ENCODE measurements at places on chromosomes 7 and 10.

GRCh38 chr7:120431016-120431415 is 158.0 kb downstream of the KCND2 start:
- DNase-seq: no peak

- no peak for DNase-seq
These were observed 126.0 kb upstream of the CALN1 start for GRCh38 chr7:72538147-72538546.

DNA sequence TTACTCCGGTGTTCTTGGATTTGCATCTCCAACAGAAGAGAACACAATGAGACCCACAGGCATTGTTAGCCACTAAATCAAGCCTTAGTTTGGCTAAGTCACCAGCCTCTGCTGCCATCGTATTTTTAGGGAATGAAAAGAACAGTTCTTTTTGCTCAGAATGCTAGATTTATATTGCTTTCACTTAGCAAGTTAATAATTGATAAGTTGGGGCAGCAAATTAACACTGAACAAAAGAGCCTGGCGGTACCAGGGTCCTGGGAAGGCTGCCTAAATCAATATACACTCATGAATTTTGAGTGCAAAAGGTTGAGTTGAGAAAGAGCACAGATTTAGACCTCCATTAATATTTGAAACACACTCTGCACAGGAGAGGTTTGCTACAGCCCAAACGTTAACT is 767.7 kb downstream of the TYW1 start:
- DNase-seq: no peak

DNA sequence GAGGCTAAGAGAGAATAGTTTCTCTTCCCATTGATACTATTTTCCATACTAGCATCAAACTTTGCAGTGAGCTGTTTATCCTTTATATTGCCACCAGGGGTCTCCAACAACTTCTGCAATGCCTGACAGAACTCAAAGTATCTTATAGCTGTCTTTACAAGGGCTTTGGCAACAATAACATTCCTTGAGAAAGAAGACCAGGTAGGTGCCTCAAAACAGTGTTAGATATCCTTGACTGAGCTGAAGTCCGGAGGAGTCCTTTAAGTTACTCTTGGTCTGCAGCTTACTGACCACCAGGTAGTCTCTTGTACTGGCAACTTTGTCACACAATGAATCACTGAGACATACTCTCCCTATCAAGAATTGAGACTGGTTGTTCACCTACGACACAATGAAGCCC is 30.0 kb upstream of the TES start:
- peak; percentile 45 for DNase-seq

- no peak for DNase-seq
These were observed 6.5 kb downstream of the VSIR start for GRCh38 chr10:71766717-71767419.

DNA sequence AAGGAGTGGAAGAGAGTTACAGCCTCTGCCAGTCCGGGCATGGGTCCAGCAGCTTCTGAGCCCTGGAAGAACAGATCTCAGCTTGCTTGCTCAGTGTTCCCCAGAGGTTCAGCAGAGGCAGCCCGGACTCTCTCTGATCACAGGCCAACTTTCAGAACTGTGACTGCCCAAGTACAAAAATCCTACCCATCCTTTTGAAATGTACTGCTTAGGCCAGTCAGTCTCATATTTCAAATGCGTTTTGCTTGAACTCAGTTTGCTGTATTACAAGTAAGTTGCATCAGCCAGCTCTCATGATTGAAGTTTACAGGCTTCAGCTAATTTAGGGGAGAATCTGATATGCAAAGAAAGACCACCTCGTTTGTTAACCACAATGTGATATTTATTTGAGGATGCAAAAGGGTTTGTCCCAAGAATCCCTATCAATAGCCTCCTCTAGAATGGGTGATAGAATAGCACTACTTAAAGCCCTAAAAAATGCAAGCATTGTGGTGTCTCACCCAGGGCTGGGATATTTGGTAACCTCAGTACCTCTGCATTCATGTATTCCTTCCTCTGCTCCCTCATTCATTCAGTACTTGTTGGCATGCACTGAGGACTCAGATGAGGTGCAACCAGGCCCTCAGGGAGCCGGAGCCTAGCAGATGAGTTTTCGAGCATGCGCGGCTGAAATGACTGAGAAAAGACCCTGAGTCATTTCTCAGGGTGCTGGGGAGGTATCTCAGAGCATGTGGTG is 7.0 kb downstream of the AIMP2 start:
- no peak for DNase-seq

GRCh38 chr10:122875843-122876466 is 3.4 kb downstream of the FAM24B start:
- no peak for DNase-seq

DNA sequence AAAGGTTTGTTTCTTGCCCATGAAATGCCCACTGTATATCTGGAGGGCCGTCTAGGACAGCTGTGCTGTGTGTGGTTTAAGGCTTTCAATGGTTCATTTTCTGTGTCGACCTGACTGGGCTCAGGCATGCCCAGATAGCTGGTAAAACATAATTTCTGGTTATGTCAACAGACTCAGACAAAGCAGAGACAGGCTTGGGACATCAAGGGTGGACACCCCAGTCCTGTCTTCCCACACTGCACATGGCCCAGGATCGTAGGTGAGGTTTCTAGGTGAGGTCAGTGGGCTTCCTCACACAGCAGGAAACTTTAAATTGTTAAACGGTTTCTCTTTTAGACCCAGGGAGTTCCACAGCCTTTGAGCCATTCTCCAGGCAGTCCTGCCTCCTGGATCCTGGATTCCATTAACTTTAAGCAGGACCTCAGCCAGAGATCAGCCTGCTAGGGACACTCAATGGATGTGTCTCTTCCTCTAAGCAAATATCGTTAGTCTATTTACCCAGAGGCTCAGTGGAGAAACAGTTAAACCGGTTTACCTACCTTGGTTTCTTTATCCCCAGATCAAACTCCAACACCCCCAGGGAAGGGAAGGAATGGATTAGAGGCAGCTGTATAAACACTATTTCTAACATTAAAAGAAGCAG is 66.4 kb downstream of the ST8SIA6 start:
- peak; percentile 17 for DNase-seq

- no peak for DNase-seq
These were observed 312.6 kb downstream of the WDR37 start for GRCh38 chr10:1368842-1369171.

DNA sequence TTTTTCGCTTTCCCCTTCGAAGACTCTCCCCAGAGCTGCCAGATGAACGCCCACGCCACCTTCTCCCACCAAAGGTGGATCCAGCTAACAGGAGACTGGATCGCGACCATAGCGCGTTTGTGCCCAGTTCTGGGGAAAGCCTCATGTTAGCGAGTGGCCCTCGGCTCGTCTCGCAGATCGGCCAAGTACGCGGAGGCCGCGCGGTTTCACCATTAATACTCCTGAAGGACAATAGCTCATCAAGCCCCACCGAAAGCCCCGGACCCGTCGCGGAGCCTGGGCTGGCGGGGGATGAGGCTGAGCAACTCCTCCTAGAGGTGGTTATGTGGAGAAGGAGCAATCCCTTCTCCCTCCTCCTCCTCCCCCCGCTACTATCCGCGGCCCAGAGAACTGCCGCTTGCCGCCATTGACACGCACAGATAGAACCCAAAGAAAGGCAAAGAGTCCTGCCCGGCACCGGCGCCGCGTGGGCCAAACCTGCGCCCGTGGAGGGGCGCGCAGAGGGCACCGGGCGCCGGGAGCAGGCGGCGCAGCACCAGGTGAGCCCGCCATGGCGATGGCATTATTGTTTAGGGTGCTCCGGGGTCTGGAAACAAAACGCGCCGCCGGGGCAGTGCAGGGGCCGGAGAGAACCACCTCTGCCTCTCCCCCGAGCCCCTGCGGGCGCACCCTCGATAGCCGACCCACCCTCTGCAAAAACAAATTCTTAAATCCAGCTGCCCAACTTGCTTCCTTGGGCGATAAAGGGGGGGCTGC is at the start of gene MACROH2A2:
MACROH2A2 (plus strand) TSS at position 385 of the 756 bp plus-strand sequence. CDS start 22,813 bp downstream, outside the sequence.
- no peak for DNase-seq

DNA sequence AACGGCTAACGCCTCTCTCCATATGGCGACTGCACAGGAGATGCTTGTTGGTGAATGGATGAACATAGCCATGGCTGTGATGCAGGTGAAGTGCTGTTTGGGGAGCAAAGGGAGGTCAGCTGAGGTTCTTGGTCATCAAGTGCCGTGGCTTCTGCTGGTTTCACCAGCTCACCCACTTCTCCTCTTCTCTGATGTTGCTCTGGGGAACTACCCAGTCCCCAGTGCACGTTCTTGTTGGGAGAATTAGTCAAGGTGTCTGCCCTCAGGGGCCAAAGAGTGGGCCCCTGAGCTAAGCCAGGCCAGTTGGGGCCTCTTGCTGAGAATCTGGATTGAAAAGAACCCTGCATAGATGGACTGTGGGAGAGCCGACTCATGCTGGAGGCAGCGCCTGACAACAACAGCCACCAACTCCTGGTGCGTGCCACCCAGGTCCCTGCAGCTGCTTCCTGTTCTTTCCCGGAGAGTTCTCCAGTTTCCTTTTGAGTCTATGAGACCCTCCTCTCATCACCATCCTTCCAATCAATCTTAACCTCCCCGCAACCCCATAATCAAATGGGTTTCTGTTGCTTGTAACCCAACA is 3.0 kb downstream of the BTBD16 start:
- no peak for DNase-seq

- no peak for DNase-seq
These were observed 56.0 kb downstream of the ZPBP start for GRCh38 chr7:50037086-50037485.

DNA sequence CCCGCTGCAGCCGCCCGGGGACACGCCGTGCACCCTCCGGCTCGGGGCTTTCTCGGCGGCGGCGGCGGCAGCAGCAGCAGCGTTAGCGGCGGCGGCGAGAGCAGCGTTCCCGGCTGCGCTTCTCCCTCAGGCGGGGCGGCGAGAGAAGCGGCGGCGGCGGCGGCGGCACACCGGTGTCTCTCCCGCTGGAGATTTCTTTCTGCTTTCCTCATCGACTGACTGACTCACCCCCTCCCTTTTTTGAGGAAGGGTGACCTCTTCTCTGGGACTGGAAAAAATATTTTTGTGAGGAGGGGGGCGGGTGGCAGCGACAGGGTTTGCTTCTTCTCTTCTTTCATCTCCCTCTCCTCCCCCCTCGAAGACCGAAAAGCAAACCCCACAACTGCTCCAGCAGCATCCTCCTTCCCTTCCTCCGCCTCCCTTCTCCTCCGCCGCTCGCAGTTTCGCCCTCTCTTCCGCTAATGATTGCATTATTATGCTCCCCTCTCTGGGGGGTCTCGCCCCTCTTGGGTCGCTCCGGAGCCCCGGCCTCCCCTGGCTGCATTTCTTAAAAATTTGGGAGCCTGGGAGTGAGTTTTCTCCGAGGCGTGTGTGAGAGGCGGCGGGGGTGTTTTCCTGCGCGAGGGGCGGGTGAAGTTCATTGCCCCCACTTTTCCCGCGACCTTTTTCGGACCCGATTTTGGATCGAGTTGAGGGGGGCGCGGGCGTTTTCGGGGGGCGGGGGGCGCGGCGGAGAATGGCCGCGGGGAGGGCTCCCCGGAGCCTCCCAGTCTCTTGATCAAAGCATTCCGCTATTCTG is 411 bp downstream of the AUTS2 start:
- DNase-seq: peak; percentile 73

DNA sequence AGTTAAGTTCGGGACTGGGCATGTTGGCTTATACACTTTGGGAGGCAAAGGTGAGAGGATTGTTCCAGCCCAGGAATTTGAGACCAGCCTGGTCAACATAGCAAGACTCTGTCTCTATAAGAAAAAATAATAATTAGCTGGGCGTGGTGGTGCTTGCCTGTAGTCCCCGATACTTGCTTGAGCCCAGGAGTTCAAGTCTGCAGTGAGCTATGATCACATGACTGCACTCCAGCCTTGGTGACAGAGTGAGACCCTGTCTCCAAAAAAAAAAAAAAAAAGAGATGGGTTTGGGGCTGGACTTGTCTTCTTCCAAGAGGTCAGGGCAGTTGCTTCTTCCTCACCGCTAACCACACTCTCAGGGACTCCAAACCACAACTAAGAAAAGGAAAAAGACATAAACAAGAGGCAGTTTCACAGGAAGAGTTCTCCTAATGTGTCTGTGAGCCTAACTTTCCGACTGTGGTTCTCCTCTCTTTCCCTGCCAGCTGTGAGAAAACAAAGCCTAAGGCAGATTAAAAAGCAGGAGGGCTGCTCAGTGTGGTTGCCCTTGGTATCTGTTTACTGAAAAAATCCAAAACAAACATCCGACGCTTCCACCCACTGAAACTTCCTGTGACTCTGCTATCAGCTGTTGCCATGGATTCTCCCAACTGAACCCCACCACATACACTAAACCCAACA is 2.4 kb upstream of the SERPINE1 start:
- no peak for DNase-seq

GRCh38 chr7:27605689-27606269 is 56.9 kb downstream of the HIBADH start:
- DNase-seq: no peak

DNA sequence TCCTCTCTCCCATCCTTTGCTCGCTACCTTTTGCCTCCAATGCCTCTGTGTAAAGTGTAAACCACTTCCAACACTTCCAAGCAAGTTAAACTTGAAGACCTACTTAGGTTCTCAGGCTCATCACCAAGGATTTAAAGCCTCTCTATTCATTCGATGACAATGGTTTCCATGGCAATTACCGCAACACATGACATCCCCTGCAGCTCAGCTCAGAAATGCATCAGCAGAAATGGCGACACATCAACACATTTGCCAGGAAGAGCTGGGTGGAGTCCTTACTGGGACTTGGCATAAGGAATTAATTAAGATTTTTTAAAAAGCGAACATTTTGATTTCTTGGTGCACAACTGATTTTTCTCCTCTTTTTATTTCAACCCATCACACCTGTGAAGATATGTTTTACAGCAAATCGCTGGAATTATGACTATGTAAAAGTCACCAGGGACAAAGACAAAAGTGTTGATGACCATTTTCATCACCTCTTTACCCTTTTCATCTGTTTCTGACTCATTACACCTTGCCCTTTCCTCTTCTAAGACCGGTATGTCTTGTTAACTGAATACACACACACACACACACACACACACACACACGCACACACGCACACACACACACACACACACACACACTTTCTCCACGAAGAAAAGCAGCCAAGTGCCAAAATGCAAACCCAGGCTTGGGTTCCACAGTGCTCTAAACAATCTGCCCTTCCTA is 453.4 kb upstream of the CELF2 start:
- DNase-seq: no peak

- no peak for DNase-seq
These were observed 97.3 kb downstream of the WNT2 start for GRCh38 chr7:117225536-117225935.

GRCh38 chr10:35545878-35546590 is 59.1 kb upstream of the GJD4 start:
- DNase-seq: no peak

- DNase-seq: no peak
These were observed 80.5 kb upstream of the TMEM106B start for GRCh38 chr7:12130609-12131008.

- no peak for DNase-seq
These were observed 38.0 kb downstream of the ZNF777 start for GRCh38 chr7:149422914-149423301.

DNA sequence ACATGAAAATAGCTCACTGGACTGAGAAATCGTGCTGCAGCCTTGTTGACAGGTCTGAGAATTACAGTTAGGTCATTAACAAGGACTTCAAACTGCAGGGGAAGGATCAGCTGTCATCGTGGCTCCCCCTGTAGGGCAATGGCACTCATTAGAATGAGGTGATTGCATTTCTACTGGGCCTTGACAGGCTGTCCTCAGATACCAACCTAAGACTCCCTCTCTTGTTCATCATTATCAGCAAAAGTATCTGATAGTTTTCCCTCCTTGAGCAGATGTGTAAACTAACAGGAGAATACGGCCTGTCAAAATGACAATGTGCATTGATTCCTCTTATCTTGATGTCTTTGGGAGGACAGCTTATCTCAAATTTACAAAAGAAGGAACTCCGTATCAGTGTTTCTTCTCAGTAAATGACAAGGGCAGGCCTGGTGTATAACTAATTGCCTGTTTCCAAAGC is 648.5 kb upstream of the LRRN3 start:
- peak; percentile 77 for DNase-seq
